ENCODE measurements at places on chromosomes 6 and 20.

- DNase-seq, result no peak
Measured at GRCh38 chr6:169142538-169142844, 111.2 kb downstream of the THBS2 start.

DNA sequence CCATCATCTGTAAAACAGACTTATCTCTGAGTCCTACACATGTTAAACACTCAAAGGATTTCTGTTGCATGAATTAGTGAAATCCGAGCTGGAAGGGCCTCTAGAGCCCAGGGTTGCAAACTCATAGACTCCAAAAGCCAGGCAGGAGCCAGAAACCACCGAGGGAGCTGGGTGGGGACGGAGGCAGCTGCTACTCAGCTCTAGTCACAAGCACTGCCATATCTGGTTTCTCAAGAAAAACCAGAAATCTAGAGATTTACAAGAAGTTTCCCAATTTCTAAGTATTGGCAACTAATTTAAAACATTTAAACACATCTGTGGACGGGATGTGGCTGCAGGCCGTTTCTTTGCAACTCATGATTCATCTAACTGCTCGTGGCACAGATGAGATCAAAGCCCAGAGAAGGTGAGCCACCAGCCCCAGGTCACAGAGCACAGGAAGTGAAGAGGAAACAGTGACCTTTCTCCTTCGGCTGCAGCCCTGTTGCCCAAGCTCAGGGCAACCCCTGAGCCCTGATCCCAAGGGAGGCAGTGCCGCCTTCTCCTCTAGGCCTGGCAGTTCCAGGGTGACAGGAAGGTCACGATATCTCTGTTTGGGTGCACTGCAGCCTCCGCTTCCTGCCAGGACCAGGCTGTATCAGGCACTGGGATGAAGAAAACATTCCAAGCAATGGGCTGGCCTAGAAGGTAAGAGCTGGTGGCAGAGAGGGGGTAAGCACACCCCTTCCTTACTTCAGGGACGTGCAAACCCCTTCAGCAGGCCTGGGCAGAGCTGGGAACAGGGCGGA lies 26.4 kb upstream of the PTGIS start:
- DNase-seq, result no peak

GRCh38 chr6:117482240-117483003 lies at the start of gene DCBLD1:
DCBLD1 (plus strand) TSS chr6:117482674; CDS start chr6:117482782, 108 bp downstream.
- DNase-seq, result peak; percentile 35

DNA sequence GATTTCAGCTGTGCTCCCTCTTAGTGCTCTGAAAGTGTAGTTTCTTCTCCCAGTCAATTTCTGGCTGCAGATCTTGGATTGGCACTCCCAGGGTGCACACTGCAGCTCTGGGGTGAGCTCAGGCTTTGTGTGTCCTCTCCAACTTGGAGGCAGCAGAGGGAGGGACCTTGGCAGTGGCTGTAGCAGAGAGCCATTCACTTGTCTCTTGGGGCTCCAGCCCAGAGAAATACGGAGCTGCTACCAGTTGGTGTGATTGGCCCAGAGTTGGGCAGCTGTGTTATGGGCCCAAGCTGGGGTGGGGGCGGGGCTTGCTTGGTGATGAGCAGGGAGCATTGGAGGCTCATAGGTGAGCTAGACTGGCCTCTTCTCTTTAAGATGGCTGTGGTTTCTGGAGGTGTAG lies 65.9 kb downstream of the KLHL32 start:
- peak; percentile 52 for DNase-seq

DNA sequence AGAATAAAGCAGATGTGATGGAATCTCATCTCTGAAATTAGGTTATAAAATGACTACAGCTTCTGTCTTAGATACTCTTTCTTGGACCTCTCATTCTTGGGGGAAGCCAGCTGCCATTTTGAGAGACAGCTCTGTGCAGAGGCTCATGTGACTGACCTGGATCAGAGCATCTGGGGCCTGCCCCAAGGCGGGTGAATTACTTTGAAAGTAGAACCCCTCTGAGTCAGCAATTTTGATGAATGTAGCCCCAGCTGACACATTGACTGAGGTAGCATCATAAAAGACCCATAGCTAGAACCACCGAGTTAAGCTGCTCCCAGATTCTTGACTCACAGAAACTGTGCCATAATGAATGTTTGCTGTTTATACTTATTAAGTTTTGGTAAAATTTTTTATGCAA lies 124.5 kb downstream of the THEMIS start:
- DNase-seq, result no peak

GRCh38 chr6:158024566-158025297 lies 43.1 kb downstream of the SYNJ2 start:
- DNase-seq, result no peak

DNA sequence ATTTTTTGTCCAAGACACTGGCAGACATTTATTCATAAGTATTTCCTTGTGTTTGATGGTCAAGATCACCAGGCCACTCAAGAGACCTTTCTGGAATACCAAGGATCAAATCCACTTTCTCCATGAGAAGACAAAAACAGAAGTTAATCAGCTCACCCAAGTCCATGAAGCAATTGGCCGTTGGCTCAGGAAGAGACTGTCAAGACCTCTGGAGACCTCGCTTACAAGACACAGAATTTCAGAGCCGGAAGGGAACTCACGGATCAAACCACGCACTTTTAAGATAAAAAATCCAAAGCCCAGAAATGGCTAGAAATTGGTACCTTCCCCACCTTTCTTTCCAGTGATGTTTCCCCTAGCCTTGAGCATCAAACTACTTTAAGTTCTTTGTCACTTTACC lies 3.3 kb downstream of the TRERF1 start:
- DNase-seq, result no peak

DNA sequence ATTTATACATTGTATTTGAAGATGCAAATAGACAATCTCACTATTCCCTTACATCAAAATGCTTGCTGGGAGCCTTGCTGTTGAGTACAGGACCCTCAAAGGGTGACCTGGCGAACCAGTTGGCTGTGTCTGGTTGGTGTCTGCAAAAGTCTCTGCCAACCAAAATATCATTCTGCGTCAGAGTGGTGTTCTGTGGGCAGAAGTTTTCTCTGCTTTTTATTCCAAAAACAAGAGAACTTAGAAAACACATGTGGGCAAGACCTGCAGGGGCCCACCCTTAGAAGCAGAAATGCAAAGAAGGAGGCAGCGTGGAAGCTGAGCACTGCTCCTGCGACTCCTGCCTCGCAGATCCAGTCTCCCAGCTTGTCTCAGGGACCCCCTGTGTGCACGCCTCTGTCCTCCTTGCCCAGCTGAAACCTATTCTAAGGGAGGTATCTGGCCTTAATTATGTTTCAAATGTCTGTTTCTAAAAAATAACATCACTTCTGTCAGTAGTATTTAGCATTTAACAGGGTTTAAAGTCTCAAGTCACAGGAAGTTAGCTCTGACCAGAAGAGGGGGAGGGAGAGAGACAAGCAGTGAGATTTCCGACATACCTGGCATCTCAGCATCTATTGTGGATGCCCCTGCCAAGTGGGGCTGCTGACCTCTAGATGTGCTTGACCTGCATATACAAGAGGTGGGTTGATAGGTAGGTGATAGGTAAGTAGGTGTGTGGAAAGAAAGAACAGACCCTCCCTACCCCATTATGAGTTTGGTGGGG lies 101.3 kb downstream of the SASH1 start:
- DNase-seq, result no peak

DNA sequence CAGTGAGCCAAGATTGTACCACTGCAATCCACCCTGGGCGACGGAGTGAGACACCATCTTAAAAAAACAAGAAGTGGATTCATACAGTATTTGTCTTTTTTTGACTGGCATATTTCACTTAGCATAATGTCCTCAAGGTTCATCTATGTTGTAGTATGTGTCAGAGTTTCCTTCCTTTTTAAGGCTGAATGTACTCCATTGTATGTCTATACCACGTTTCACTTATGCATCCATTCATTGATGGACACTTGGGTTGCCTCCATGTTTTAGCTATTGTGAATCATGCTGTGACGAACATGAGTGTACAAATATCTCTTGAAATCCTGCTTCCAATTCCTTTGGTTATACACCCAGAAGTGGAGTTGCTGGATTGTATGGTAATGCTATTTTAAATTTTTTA lies 28.9 kb upstream of the FAM83D start:
- no peak for DNase-seq

DNA sequence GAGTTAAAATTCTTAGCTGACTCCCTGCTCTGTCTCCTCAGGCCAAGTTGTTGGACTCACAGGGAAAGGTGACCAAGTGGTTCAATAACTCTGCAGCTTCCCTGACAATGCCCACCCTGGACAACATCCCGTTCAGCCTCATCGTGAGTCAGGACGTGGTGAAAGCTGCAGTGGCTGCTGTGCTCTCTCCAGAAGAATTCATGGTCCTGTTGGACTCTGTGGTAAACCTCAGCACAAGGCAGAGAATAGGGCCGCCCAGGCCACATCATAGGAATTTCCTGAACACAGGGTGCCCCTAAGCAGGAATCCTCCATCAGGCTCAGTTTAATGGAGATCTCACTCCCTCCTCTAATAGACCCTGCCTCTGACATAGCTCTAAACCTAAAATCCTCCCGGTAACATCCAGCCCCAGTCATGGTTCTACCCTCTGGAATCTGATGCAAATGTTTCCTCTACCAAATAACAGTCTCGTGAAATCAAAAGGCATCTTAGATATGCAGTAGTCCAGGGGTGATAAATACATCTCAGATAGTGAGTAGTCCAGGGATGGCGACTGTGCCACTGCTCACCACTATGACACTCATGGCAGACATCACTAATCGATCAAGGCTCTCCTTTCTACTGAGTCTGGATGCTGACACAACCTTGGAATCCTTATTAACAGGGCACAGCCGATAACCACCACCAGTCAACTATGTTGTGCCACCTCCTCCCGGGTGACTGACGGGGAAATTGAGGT lies 18.3 kb downstream of the BPIFB1 start:
- no peak for DNase-seq

- no peak for DNase-seq
Measured at GRCh38 chr20:5550733-5551529, 199.3 kb upstream of the SHLD1 start.

GRCh38 chr20:63814891-63815614 lies 16.0 kb downstream of the ZBTB46 start:
- DNase-seq, result no peak

- DNase-seq, result no peak
Measured at GRCh38 chr20:47857569-47858464, 72.5 kb upstream of the SULF2 start.

- no peak for DNase-seq
Measured at GRCh38 chr20:50510706-50511542, 741 bp downstream of the PTPN1 start.

DNA sequence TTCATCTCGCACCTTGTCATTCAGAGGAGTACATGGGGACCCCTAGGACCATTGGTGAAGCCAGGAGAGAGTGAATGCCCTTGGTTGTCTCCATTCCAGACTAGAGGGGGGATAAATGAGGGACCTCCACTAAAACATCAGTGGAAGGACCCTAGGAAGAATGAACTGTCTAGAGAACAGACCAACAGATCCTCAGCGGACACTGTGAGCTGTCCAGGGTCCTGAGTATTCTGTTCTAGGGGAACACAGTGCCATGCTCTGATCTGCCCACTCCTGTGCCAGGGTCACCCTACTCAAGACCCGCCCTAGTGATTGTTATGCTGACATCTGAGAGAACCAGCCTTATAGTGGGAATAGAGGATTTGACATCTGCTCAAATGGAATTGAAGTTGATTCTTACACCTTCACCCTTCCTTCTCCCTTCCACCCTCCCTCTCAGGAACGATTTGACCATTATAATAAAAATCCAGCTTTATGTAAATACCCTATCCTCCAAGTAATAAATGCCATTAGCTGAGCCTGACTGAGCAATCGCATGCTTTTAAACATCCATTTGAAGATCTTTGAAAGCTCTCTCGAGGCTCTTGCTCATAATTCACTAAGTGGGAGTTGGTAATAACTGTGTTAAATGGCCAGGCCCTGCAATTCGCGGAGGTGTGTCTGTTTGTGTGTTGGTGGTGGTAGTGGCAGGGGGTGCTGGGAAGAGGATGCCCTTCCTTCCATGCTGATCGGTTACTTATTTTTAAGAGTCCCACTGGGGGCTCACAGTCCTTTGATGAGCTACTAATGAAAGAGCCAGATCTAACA lies 43.6 kb upstream of the SLC32A1 start:
- DNase-seq, result no peak

DNA sequence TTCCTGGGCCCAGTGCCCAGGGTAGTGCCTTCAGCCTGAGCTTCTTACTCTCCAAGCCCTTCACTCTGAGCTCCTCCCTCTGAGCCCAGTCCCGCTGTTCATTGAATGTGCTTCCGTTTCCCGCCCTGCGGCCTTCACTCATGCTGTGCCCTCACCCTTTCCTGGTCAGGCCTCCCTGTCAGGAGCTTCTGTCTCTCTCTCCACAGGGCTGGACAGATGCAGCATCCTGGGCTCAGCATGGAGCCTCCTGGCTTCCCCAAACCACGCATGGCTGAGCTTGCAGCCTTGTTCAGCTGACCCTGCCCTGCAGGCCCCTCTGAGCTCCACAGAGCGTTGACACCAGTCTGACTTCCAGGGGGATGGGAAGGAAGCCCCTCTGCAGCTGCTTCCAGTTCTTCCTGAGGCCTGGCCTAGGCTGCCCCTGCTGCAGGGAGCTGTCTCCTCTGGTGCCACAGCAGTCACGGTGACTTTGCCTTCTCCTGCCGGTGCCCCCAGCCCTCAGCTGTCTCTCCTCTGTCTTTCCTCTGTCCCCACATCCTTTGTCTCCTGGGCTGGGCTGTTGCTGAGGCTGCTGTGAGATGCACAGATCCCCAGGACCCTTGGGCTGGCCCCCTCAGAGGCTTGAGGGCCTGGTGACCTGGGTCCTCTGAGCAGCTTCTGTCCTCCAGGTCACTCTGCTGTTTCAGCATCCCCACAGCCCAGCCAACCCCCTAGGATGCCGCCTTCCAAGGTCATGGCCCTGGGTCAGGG lies 7.9 kb upstream of the MYT1 start:
- no peak for DNase-seq

DNA sequence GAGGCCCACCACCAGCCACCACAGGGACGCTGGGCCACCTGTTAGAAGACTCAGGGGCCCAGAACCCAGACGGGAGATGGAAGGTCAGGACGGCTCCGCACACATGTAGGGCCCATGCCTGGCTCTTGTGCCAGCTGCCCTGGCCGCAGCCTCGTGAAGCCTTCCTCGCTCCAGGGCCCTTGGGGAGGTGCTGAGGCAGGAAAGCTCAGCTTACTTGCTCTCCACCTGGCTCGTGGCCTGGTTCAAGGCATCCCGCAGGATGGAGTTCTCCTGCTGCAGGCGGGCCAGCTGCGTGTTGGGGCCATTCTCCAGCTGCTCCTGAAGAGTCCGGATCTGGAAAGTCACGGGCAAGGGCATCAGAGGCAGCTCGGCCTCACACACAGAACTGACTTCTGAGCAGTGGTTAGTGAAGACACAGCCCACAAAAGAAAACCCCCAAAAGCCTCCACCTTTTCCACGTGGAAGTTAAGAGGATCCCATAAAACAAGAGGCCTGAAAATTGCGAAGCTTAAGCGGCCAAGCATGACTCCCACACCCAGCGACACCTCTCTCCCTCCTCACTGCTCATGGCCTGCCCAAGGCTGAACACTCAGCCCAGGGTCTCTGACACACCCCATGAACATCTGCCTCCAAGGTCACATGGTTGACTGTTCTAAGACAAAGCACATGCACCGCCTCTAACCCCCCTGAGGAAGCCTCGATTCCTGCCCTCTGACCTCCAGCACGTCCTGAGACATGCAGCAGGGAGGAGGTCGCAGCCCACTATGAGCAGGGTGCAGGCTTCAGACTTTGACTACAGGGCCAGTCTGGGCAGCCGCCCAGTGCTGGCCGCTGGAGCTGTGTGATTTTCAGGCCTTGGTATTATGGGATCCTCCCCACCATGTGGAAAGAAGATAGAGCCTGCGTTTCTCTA lies 46.5 kb downstream of the RRBP1 start:
- DNase-seq, result no peak
